Gastroesophageal sphincter (tissue), 4 donors: ENCODE measurements at places on chromosomes 16 and 17.

DNA sequence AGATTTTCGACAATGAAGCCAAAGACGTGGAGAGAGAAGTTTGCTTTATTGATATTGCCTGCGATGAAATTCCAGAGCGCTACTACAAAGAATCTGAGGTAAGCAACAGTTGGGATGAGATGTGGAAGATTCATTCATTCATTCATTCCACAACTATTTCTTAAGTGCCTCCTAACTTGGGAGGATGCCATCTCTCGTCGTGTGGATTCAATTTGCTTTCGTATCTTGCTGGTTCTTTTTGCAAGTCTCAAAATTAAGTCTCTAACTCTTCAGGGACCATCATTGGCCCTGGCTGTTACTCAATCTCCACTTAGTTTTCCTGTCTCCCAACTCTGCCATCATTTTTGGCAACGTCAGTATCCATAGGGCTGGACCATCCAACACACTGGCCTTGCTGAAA lies 85.6 kb upstream of the NOL11 start:
- peaks cover 18% of the 10 kb centered on the region for H3K36me3 ChIP-seq
- H3K4me3 ChIP-seq, result no peak overlapping the region
- H3K27me3 ChIP-seq, result no peaks in the 10 kb centered on the region
- no peak for ATAC-seq
- no peak overlapping the region for H3K27ac ChIP-seq

- H3K27me3 ChIP-seq, result no peaks in the 10 kb centered on the region
- H3K36me3 ChIP-seq, result no peaks in the 10 kb centered on the region
- H3K4me1 ChIP-seq, result peaks cover 9% of the 10 kb centered on the region
- ATAC-seq, result no peak
Measured at GRCh38 chr16:2458887-2459646, 842 bp upstream of the TEDC2 start.

GRCh38 chr17:16935786-16936185 lies 36.1 kb downstream of the TNFRSF13B start:
- H3K4me1 ChIP-seq, result no peaks in the 10 kb centered on the region
- ATAC-seq, result no peak
- H3K4me3 ChIP-seq, result no peak overlapping the region
- peaks cover 6% of the 10 kb centered on the region for H3K27me3 ChIP-seq

- H3K4me1 ChIP-seq, result no peaks in the 10 kb centered on the region
- no peak overlapping the region for H3K27ac ChIP-seq
- H3K27me3 ChIP-seq, result no peaks in the 10 kb centered on the region
- no peaks in the 10 kb centered on the region for H3K36me3 ChIP-seq
- H3K4me3 ChIP-seq, result no peak overlapping the region
- no peak for ATAC-seq
Measured at GRCh38 chr17:37168731-37169353, 206.9 kb upstream of the C17orf78 start.

- H3K4me3 ChIP-seq, result no peak overlapping the region
- no peaks in the 10 kb centered on the region for H3K4me1 ChIP-seq
- ATAC-seq, result no peak
- no peak overlapping the region for H3K27ac ChIP-seq
- no peaks in the 10 kb centered on the region for H3K36me3 ChIP-seq
Measured at GRCh38 chr17:40810494-40810893, 10.7 kb upstream of the KRT28 start.

GRCh38 chr16:22006636-22007035 lies 1.3 kb upstream of the MOSMO start:
- no peaks in the 10 kb centered on the region for H3K27me3 ChIP-seq
- no peak overlapping the region for H3K27ac ChIP-seq
- no peak overlapping the region for H3K4me3 ChIP-seq
- H3K36me3 ChIP-seq, result no peaks in the 10 kb centered on the region
- ATAC-seq, result no peak
- H3K4me1 ChIP-seq, result no peaks in the 10 kb centered on the region

- no peak overlapping the region for H3K27ac ChIP-seq
- H3K27me3 ChIP-seq, result no peaks in the 10 kb centered on the region
- H3K4me1 ChIP-seq, result no peaks in the 10 kb centered on the region
- no peaks in the 10 kb centered on the region for H3K36me3 ChIP-seq
- H3K4me3 ChIP-seq, result no peak overlapping the region
Measured at GRCh38 chr16:48596326-48596725, 13.7 kb downstream of the N4BP1 start.

DNA sequence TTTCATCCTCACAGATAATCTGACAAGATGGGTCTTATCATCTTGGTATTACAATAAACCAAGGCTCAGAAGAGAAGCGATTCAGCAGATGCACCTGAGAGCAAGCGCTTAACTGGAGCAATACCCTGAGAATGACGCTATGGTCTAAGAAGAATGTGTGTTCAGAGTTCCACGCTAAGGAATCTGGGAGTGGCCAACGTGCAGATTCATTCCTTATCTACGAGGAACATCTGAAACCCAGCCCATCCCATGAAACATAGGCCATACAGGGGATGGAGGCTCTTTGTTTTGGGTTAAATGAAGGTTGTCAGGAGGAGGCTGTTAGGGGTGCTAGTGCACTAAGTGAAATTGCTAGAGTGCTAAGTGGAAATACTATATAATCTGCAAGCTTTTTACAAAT lies 28.5 kb upstream of the KDM8 start:
- H3K27me3 ChIP-seq, result peaks cover 13% of the 10 kb centered on the region
- no peaks in the 10 kb centered on the region for H3K4me1 ChIP-seq
- no peak for ATAC-seq
- no peak overlapping the region for H3K4me3 ChIP-seq

DNA sequence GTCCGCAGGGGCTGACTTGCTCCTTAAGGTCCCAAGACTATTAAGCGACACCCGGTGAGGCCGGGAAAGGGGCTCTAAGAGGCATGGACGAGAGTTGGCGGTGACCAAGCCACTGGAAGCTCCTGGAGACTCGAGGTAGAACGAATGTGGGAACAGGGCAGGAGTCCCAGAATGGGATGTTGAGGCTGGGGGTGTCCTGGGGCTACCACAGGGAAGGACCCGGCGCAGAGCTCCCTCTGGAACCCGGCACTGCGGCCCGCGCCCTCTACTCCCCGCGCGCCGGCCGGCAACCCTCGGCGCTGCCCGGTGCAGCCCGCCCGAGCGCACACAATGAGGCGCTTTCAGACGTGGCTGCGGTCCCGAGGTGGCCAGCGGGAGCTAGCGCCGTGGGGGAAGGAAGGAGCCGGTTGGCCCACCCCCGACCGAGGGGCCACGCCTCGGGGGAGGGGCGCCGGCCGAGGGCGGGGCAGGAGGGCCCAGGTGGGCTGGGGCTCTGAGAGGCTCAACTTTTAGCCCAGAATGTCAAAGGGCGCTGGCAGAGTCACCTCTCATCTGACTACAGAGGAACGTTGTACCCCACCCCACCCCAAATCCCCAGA lies at the start of gene CHST6:
TSS of gene CHST6 (minus strand) at position 366 of the 599 bp plus-strand sequence. CDS start 15,613 bp downstream, outside the sequence.
- no peaks in the 10 kb centered on the region for H3K36me3 ChIP-seq
- ATAC-seq, result peak; percentile 63
- H3K4me1 ChIP-seq, result no peaks in the 10 kb centered on the region
- peak within 1 kb of the TSS; percentile 18 for H3K4me3 ChIP-seq
- H3K27ac ChIP-seq, result peak within 1 kb of the TSS; percentile 19
- no peaks in the 10 kb centered on the region for H3K27me3 ChIP-seq

- H3K27me3 ChIP-seq, result no peaks in the 10 kb centered on the region
- ATAC-seq, result no peak
- no peaks in the 10 kb centered on the region for H3K4me1 ChIP-seq
- H3K27ac ChIP-seq, result no peak overlapping the region
- no peaks in the 10 kb centered on the region for H3K36me3 ChIP-seq
Measured at GRCh38 chr17:37079735-37080134, 131.0 kb downstream of the AATF start.
